Sciatic nerve (tissue), 2 donors: ENCODE measurements at places on chromosomes 5 and 9. TPM values are rescaled to one million over a fixed set of nuclear protein-coding genes. Genes with fewer than 3 reads are reported as not detected.

FAM163B gene
- not detected for total RNA-seq

DNA sequence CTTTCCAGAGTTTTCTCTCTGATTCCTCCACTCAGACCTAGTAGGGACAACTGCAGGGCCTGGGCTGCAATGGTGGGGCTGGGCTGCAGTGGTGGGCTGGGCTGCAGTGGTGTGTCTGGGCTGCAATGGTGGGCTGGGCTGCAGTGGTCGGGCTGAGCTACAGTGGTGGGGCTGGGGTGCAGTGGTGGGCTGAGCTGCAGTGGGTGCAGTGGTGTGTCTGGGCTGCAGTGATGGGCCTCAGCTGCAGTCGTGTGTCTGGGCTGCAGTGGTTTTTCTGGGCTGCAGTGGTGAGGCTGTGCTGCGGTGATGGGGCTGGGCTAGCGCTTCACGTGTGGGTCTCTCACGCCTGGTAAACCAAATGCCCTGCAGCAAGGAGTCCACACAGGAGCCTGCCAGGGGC, 27.4 kb downstream of the ABO start:
- DNase-seq = no peak

PTPN3 gene
- 1.0 TPM for total RNA-seq

- DNase-seq = no peak
Observed at GRCh38 chr9:135117281-135117680, 29.8 kb downstream of the OLFM1 start.

PRSS3 gene
- total RNA-seq = not detected

- DNase-seq = no peak
Observed at GRCh38 chr9:12935714-12936113, 160.9 kb downstream of the LURAP1L start.

BRIX1 gene
- total RNA-seq = 20.3 TPM

GRCh38 chr5:148807851-148808250, 18.6 kb upstream of the ADRB2 start:
- no peak for DNase-seq

GRCh38 chr5:143229896-143230675, 173.4 kb downstream of the NR3C1 start:
- DNase-seq = no peak

NTNG2 gene
- 3.2 TPM for total RNA-seq

AHRR gene
- total RNA-seq = 5.1 TPM

ACOT12 gene
- not detected for total RNA-seq

GRCh38 chr9:120351106-120351505, 228.9 kb downstream of the CDK5RAP2 start:
- no peak for DNase-seq
